ENCODE measurements at places on chromosomes 16 and 17. TPM values are rescaled to one million over a fixed set of nuclear protein-coding genes. Genes with fewer than 3 reads are reported as not detected.

CCDC40 gene
- 1.5 TPM for total RNA-seq

ATXN7L3 gene
- total RNA-seq = 38.3 TPM

ANKRD11 gene
- total RNA-seq = 52.0 TPM

PRR35 gene
- total RNA-seq = not detected

C16orf86 gene
- 0.99 TPM for total RNA-seq

FSCN2 gene
- total RNA-seq = 0.27 TPM

MRPL27 gene
- 68.1 TPM for total RNA-seq

MEOX1 gene
- not detected for total RNA-seq

CSF3 gene
- 1.5 TPM for total RNA-seq

TOX3 gene
- total RNA-seq = not detected

MYO15A gene
- total RNA-seq = not detected

HEATR9 gene
- not detected for total RNA-seq

TRIM72 gene
- total RNA-seq = not detected

GPATCH8 gene
- total RNA-seq = 12.1 TPM

ABCA5 gene
- 11.0 TPM for total RNA-seq

RHBDF1 gene
- 20.6 TPM for total RNA-seq

CRISPLD2 gene
- 0.18 TPM for total RNA-seq

ARL5C gene
- total RNA-seq = not detected

OR3A2 gene
- total RNA-seq = not detected

TLCD3B gene
- 0.09 TPM for total RNA-seq

GLP2R gene
- not detected for total RNA-seq

TMC5 gene
- not detected for total RNA-seq

MT3 gene
- not detected for total RNA-seq

GLIS2 gene
- total RNA-seq = 1.8 TPM

TPSAB1 gene
- not detected for total RNA-seq

DOC2B gene
- 1.3 TPM for total RNA-seq

KRT20 gene
- not detected for total RNA-seq

SNX20 gene
- total RNA-seq = not detected

TRIM16 gene
- 57.1 TPM for total RNA-seq

GPT2 gene
- total RNA-seq = 16.5 TPM

SULT1A4 gene
- 5.4 TPM for total RNA-seq

PROCA1 gene
- total RNA-seq = 0.81 TPM

ALOX15 gene
- not detected for total RNA-seq

ALDOC gene
- total RNA-seq = 13.5 TPM

C17orf67 gene
- total RNA-seq = 1.0 TPM
